ENCODE measurements at places on chromosomes 3 and 15.
A peak's percentile ranks its signal among the peaks of the same experiment; 100 is the strongest.

DNA sequence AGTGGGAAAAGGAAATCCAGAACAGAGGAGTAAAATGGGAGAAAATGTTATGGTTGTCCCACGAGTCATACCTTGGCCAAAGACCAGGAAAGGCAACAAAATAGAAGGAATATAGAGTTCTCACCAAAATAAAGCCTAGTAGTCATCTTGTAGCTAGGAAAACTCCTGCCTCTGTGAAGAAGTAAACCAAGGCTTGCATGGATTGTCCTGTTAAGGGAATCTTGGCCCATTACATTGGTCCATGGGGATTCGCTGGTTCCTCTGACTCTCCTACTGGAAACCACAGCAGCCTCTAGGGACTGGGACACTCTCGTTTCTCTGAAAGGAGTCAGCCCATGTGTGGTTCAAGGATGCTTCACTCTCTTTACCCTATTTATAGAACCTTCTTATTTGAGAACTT lies 62.9 kb upstream of the FNDC3B start:
- DNase-seq, result no peak

- DNase-seq, result no peak
These were observed 68.9 kb downstream of the SMAD3 start for GRCh38 chr15:67134067-67134838.

DNA sequence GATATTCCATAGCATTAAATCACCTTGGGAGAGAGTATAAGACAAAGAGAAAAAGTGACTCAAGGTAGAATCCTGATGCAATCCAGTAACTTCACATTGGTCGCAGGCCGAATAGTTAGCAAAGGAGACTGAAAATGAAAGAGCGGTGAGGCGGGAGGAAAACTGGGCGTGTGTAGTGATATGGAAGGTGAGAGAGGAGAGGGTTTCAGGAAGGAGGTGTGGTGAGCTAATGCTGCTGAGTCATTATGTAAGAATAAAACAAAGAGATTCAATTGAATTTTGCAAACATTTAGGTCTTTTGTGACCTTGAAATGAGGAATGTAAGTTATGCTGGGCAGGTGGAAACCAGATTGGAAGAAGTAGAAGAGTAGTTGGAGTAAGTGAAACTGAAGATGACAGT lies 235.3 kb downstream of the C3orf38 start:
- DNase-seq, result no peak

GRCh38 chr15:58631319-58631718 lies 118.2 kb downstream of the ADAM10 start:
- DNase-seq, result no peak

GRCh38 chr3:99686955-99687612 lies 48.7 kb downstream of the COL8A1 start:
- DNase-seq, result peak; percentile 3

DNA sequence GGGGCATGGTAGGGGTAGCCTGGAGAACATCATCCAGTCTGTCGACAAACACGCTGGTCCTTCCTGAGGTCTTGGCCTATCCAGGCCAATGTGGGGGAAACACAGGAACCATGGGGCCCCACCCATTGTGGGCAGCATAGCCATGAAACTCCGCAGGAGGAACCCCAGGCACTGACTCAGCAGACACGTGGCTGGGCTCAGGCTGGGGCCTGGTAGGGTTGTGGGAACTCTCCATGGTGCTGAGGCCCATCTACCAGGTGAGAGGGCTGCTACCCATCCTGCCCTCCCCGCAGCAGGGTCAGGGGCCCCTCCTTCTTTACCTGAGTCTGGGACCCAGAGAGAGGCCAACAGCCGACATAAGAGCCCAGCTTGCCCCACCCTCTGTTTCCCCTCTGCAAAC lies 22.6 kb upstream of the CACNA2D2 start:
- no peak for DNase-seq

- no peak for DNase-seq
These were observed 614.0 kb upstream of the AGTR1 start for GRCh38 chr3:148083526-148084182.

GRCh38 chr3:42428830-42429229 lies 18.4 kb upstream of the LYZL4 start:
- no peak for DNase-seq

DNA sequence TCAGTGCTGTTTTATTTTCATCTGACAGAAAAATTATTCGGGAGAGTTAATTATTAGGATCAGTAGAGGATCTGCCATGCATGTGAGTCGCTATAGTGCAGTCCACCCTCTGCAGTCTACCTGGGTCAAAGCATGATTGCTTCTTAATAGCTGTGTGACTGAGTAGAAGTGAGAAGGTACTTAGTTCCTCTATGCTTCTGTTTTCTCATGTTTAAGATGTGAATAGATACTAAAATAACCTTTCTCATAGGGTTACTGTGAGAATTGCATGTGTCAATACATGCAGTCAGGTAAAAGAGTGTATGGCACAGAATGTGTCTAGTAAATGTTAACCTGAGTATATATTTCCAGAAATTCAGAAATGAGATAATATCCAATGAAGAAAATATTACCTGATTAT lies 435.7 kb downstream of the NAALADL2 start:
- DNase-seq, result no peak

- no peak for DNase-seq
These were observed 15.4 kb upstream of the RPL24 start for GRCh38 chr3:101701696-101702634.

GRCh38 chr15:31570591-31570990 lies 244.0 kb downstream of the KLF13 start:
- no peak for DNase-seq

DNA sequence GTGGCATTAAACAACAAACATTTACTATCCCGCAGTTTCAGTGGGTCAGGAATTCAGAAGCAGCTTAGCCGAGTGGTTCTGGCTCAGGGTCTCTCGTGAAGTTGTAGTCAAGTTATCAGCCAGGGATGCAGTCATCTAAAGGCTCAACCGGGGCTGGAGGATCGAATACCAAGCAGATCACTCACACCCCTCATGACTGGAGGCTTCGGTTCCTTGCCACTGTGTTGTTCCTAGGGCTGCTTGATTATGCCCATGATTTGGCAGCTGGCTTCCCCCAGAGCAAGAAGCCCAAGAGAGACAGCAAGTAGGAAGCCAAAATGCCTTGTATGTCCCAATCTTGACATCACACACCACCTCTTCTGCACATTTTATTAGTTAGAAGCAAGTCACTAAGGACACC lies 33.9 kb upstream of the CDCP1 start:
- no peak for DNase-seq

DNA sequence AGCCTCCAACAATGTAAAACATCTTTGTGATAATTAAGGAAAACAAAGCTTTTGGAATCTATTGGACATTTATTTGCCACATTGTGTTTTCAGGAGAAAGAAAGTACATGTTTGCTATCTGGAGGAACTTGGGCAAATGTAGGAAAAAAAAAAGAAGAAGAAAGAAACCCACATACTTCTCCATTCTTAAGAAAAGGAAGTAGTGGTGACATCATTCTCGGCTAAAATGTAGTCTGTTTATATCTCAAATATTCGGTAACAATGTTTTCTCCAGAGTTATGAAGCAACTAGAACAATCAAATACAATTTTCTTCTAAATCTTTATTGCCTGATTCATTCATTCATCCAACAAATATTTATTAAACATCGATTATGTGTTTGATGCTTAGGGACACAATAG lies 2.3 kb upstream of the TGFBR2 start:
- no peak for DNase-seq

- peak; percentile 45 for DNase-seq
These were observed 255.4 kb upstream of the ARPP21 start for GRCh38 chr3:35383719-35384555.

DNA sequence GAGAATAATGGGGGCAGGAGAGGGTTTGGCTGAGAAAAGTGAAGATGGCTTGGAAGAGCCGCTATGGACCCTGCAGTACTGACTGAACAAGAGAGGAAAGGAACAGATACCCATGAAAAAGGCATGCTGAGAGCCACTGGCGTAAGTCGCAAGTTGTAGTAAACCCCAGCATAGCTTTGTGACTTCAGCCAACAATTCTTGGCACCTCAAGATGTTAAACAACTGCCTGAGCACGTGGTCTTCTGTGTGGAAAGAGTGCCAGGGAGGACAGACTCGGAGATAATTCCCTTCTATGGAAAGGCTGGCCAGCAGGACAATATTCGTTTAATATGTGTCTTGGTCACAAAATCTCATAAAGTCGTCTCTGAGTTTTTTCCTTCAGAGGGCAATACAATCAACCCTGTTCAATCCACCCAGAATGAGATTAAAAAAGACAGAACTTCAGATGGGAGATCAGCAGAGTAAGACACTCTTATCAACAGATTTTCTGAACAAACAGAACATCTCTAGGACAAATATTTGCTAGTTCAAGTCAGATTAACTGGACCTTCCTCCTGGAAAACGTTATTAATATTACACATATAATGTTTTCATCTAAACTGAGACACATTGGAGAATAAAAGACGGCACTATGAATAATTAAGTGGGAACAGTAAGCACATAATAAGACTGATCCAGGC lies 49.2 kb downstream of the NEK10 start:
- no peak for DNase-seq

- DNase-seq, result no peak
These were observed 3.9 kb upstream of the VILL start for GRCh38 chr3:37986479-37987314.

DNA sequence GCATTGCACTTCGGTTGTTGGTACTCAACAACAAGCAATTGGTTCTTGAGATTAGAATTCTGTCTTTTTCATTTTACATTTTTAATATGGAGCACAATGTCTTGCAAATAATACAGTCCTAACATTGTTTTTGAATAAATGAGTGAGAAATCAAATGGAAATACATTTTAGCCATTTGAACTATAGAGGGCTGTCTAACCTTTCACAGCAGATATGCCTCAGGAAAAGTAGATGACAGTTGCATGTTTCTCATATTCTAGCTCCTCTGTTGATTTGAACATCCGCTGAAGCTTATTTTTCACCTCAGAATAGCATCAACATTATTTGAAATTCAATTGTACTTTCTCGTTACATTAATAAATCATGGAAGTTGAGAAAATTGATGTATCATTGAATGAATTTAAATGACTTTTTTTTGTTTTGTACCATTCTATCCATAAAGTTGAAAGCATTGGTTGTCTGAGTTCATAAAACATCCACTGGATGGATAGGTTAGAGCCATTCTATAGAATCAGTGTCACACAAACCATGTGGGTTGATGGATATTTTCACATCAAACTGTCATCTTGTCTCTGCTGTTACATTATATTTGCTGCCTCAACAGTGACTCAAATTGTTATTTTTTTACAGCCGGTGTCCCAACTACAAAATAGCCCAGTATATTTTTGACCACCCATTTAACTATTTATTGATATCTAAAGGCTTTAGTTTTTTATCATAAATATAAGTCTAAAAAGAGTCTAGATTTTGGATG lies 928.3 kb downstream of the NSUN3 start:
- no peak for DNase-seq

DNA sequence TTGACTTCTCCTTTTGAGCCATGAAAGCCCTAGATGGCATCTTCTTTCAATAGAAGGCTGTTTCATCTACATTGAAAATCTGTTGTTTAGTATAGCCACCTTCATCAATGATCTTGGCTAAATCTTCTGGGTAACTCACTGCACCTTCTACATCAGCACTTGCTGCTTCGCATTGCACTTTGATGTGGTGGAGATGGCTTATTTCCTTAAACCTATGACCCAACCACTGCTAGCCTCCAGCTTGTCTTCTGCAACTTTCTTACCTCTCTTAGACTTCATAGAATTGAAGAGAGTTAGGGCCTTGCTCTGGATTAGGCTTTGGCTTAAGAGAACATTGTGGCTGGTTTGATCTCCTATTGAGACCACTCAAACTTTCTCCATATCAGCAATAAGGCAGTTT lies 189.8 kb downstream of the PLCL2 start:
- DNase-seq, result no peak

DNA sequence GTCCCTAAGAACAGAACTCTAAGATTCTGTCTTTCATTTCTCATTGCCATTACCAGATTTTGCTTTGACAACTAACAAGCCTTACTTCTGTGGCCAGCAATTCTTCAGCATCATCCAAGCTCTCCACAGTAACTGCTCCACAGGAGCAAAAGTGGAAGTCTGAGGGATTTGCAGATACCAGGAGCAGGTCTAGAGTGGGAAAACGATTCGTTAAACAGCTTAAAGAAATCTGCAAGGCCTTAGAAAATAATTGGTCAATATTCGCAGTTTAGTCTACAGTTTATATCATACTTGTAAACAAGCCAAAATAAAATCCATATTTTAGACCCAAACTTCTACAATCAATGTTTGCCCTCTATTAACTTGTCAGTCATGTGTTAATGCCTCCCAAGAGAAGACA lies 24.1 kb downstream of the MYH15 start:
- peak; percentile 46 for DNase-seq

GRCh38 chr3:129890125-129890524 lies 3.4 kb downstream of the TMCC1 start:
- DNase-seq, result no peak

- no peak for DNase-seq
These were observed 189.2 kb upstream of the FEZF2 start for GRCh38 chr3:62562596-62562995.

DNA sequence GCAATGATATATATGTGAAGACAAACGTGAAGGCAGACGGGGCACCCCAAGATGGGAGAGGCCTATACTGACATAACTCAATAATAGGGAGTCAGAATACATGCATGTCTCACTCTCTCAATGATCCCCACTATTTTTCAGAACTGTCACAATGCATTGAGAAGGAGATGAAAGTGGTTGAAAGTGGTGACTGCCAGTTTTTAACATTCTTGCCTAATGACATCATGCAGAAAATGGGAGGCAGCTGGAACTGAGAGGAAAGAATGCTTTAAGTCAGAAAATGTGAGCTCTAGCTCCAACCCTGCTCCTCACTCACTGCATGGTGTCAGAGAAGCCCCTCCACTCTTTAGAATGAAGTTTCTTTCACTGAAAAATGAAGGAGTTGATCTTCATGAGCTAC lies 55.3 kb upstream of the P2RY1 start:
- no peak for DNase-seq

GRCh38 chr3:149610351-149611105 lies 47.3 kb downstream of the WWTR1 start:
- DNase-seq, result peak; percentile 37

DNA sequence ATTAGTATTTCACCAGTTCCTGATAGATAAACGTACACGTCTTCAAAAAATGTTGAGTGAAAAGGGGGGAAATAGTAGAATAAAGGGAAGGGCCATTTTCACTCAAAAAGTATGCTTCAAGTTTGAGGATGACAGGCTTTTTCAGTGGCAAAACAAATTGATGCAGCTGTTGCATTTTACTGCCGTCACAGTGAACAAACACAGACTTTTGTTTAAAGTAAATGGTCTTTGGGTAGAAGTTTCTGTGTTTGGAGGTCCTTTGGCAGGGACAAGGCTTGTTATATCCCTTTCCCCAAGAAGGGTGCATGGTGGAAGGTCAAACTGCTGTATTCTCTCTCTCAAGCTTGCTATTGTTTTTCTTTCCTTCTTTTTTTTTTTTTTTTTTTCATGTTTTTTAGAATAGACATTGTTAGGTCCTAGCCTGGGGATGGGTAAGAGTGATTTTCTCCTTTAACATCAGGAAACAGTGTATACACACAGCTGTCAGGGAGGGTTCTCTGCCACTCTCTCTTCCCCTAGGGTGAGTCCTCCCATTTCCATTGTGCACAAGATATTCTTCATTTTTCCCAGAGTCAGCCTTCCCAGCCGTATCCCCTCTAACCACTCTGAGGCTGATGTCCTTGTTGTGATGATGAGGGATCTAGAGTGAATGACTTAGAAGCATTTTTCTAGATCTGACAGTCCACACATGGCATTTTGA lies 6.6 kb upstream of the SUCNR1 start:
- no peak for DNase-seq

GRCh38 chr3:32421991-32422859 lies 30.6 kb downstream of the CMTM7 start:
- no peak for DNase-seq

Data from hippocampal formation (tissue), 2 donors.